ENCODE measurements at places on chromosomes 5 and 9.

DNA sequence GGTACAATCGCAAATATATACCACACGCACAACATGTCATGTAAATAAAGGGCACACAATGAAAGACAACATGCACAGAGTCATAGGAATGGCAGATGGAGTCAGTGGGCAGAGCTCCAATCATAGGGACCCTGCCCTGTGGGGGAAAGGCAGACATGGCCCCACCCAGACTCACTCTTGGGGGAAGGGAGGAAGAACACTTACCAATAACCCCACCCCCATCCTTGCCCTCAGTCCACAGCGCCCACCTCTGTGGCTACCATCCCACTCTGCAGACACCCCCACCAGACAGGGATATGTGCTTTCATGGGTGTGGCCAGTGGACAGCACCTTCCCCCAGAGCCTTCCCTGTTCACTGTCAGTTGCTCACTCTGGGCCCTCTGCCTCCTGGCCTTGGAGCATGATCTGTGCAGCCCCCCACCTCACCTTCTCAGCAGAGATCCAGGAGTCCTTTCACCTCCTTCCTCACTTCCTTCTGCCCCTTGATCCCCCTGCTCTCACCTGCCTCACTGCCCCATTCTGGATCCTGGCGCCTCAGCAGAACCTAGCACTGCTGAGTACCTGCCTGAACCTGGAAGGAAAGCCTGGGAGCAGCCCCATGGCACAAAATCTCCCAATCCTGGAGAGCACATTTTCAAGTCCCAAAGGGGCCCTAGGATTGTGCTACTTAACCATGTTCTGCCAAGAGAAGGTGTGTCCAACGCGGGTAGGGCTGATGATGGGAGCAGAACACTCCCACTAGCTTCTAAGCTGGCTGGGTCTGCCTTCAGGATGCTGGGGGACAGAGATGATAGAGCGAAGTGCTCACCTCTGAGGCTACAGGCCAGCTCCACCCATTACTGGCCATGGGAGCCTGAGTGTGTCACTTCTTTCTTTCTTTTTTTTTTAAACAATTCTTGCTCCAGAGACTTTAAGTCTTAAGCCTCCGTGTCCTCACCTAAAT lies 1.5 kb upstream of the PHF19 start:
- DNase-seq: no peak

GRCh38 chr5:5293029-5293428 lies 129.4 kb upstream of the ICE1 start:
- DNase-seq: no peak

- no peak for DNase-seq
Measured at GRCh38 chr5:66966439-66966838, 230.2 kb downstream of the CD180 start.

DNA sequence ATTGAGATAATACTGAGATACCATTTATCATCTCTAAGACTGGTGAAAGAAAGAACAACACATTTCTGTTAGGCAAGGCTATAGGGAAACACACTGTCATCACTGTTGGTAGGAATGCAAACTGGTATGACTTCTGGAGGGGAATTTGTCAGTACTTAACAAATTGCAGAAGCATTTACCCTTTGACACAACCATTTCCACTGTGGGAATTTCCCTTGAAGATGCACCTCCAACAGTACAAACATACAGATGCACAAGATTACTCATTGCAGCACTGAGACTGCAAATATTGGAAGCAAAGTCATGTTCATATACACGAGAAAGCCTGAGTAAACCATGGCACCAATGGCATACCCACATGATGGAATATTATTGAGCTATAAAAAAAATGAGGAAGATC lies 17.6 kb downstream of the GM2A start:
- DNase-seq: peak; percentile 59

- DNase-seq: no peak
Measured at GRCh38 chr9:78028926-78029325, 2.7 kb downstream of the GNAQ start.

Data from kidney glomerular epithelial cell (primary cell).